ENCODE measurements at places on chromosomes 16 and 17.

DNA sequence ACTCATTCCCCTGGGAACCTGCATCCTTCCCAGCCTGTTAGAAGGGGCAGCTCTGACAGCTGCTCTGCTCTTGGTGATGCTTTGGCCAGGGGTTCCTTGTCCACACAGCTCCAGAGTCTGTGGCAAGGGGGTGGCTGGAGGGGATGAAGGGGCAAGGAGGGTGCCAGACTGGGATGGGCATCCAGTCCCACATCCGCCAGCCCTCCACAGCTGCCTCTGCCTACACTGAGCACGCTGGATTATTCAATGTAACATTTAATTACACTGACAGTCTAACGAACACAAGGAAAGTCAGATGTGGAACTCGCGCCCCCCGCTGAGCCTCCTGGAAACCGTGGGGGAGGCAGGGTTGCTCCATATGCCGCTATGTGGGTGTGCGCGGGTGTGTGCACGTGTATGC, 101.1 kb downstream of the C16orf78 start:
- DNase-seq: no peak

DNA sequence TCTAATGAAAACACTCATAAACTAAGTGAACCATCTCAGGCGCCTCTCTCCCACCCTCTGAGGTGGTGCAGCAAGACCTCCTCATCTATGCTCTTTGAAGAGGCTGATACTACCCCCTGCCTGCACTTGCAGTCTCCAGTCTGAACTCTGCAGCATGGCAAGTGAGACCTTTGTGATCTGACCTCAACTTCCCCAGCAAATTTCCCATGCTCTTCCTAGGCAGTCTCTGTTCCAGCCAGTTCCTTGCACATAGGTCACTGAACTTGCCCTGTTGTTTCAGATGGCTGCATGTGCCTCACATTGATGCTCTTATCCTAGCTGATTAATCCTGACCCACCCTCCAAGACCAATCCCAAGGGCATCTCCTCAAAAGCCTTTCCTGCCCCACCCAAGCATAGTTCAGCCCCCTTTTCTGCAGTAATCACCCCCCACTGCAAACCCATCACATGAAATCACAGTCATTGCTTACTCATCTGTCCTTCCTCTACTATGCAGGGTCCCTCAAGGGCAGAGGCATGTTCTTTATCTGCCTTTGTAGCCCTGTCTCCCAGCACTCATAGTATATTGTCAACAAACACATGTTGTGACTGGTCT, 42.0 kb downstream of the TBX21 start:
- no peak for DNase-seq

DNA sequence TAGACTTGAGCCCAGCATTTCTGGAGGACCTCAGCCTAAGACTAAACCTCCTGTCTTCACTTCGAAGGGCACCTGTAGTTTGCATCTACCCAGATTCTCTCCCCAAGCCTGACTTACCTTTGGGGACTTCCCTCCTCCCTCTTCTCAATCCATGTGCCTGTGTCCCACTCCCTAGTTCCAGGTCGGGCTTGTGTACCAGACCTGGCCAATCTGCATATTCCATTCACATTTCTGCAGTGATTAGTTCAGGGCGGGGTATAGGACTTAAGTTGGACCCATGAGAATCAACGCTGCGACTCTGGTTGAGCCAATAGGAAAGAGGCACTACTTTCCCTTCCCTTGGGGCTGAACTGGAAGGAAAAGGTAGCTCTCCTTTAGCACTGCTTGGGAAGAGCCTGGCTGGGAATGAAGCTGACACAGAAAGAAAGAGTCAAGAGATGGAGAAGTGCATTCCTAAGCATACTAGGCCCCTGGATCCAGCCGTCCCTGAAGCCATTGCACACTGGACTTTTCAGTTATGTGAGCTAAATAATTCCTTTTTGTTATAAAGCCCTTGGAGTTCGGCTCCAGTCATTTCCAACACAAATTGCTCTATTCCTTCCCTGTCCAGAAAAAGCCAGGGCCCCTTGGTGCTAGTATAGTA, 2.5 kb downstream of the TRADD start:
- DNase-seq: no peak

- DNase-seq: no peak
Observed at GRCh38 chr17:70310221-70310672, 140.9 kb downstream of the KCNJ2 start.

- DNase-seq: no peak
Observed at GRCh38 chr17:48179071-48179945, 71.7 kb downstream of the SNX11 start.

- no peak for DNase-seq
Observed at GRCh38 chr16:23074423-23074822, 74.8 kb downstream of the USP31 start.

DNA sequence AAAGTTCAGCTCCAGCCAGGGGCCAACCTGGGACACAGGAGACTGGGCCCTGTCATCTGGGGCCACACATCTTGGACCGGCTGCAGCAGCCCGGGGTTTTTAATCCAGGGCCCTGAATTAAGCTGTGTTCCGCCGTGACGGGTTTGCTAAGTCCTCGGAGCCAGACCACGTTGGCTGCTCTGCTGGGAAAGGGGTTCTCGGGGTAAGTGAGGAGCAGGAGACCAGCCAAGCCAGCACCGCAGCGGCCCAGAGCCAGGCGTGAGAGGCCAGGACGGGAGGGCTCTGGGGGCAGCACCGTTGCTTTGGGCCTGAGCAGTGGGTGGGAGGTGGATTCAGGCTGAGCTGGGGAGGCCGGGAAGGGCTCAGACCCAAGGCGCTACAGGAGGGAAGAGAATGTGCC, 31.3 kb upstream of the CBX4 start:
- no peak for DNase-seq

DNA sequence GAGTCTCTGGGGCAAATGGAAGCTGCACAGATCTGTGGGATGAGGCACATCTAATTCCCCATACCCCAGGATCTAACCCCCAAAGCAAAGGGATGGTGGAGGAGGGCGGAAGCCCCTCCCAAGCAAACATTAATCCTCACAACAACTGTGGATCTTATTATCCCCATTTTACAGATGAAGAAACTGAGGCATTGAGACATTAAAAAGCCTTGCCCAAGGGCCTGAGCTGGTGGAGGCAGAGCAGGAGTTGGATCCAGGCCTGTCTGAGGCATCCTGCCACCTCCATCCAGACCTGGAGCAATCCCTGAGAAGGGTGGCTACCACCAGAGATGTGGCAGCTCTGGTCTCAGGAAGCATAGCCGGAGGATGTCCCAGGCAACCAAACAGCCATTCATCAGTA, 17.7 kb upstream of the CBFB start:
- DNase-seq: no peak

Measured in thymus (tissue), 14 donors.